ENCODE measurements at places on chromosomes 12 and 14.

DNA sequence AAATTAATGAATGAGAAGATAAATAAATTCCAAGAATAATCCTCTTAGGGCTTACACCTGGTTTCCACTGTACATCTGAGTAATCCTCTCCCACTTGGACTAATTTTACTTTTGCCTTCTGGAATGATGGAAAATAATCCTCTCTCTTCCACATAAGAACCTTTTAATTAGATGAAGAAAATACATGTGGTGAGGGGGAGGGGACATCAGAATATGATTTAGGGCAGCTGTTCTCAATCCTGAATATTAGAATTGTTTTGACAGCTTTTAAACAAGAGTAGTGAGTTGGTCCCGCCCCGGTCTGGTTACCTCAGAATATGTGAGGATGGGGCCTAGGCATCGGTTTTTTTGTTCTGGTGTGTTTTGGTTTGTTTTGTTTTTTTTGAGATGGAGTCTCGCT lies 51.5 kb downstream of the HECTD4 start:
- no peak for DNase-seq

GRCh38 chr14:71416392-71416791 lies 509.1 kb downstream of the PCNX1 start:
- DNase-seq: no peak

- DNase-seq: no peak
Measured at GRCh38 chr14:81200054-81200453, 20.7 kb downstream of the GTF2A1 start.

DNA sequence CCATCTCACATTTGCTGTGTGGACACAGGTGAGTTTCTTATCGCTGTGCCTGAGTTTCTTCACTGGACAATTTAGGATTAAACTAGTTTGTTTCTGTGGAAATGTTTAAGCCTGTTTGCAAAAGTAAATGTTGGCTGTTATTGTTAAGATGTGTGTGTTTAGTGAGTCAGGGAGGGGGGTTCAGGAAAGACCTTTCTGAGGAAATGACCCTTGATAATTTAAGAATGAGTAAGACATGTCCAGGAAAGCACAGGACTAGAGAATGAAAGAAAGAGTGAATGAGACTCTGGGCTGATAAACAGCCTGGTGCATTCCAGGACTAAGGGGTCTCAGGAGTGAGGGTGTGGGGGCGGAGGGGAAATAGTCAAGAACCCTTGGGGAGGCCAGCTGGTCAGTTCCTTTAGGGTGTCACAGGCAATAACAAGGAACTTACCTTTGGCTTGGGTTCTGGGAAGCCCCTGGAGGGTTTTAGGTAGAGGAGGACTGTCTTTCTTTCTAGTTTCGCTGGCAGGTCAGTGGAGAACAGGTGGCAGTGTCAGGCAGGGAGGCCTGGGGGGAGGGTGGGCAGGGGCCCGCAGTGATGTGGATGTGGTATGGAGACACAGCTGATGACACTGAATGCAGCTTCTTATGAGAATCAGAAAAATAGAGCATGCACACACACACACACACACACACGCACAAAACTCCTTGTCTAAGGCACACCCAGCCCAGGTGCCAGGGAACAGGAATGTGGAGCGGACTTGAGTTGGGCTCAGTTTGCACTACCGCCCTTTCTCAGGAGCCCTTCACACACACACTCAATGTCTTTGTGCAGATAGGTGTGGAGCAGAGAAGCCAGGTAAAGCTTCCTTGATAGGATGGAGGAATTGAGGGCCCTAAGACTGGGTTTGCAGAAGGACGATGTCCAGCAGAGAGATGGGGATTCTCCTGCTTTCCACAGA lies 1005.5 kb downstream of the VRK1 start:
- no peak for DNase-seq

- no peak for DNase-seq
Measured at GRCh38 chr14:94164685-94165431, 9.3 kb upstream of the PPP4R4 start.

DNA sequence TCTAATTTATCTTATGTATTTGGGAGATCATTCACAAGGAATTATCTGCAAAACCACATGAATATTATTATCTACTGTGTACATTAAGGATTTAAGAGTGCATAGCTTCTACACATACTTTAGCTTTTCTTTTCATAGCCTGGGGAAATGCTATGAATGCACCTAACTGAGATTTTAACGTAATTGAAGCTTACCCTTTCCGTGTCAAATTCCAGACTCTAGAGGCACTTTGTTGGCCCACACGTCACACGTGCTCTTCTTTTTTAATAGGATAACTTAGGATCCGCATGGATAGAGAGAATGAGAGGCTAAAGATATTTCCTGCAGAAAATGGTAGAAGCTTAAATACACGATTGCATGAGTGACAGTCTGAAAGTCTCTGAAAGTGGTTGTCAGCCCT lies 481.1 kb downstream of the PCNX1 start:
- DNase-seq: no peak

DNA sequence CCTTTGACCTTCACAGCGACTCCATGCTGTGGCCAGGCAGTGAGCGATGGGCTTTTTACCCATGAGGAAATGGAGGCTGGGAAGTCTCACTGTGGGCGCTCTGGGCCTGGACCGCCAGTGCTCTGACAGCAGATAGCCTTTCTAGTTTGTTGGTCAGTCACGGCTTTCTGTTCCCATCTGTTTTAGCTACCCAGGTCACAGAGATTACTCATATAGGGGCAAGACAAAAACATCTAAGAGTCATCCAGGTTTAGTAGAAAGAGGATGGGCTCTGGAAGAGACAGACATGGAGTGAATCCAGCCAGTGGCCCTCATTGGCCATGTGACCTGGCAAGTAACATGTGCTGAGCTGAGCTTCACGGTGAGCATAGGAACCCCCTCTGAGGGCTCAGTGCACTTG lies 68.6 kb downstream of the MARK3 start:
- no peak for DNase-seq

- DNase-seq: no peak
Measured at GRCh38 chr12:80195737-80196136, 96.4 kb downstream of the OTOGL start.

DNA sequence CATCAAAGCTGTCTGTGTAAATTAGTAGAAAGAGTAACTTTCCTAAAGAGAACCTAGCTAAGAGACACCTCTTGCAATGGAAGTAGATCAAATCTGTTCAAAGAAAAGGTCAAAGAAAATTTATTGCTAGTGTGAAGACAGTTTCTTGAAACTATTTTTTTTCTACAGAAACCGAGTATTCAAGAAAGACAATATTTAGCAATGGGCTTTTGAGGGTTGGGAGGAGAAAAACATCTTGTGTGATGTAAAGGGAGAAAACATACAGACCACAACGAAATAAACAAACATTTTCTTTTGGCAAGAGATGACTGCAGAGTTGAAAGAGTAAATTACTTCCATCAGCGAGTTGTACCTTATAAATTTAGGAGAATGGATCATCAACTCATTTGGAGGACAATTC lies 24.4 kb downstream of the NKX2-1 start:
- DNase-seq: no peak

DNA sequence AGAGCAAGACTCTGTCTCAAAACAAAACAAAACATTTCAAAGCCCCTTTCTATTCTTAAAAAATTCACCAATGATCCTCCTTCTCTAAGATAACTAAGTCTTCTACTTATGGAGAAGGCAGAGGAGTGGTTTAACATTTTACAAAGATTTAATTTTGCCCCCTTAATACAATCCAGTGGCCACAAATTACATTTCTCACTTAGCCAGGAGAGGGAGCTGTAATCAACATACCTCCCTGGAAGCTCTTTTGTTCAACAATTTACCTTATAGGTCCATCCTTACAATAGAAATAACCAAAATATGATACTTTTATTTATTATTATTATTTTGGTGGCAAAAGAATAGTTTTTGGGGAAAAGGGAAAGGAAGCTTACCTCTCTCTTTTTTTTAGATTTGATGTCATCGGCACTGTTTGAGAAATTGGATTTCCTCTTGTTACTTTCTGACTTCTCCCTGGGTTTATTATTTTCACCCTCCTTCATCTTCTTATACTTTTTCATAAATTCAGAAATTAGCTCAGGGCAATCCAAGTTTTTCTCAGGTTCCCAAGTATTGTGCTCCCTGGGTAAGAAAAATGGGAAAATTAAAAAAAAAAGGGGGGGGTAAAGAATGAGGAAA lies 28.1 kb downstream of the CBX5 start:
- DNase-seq: no peak

- no peak for DNase-seq
Measured at GRCh38 chr12:7877420-7877819, 4.7 kb upstream of the SLC2A14 start.

GRCh38 chr12:121430833-121431415 lies 31.0 kb downstream of the RNF34 start:
- no peak for DNase-seq

- no peak for DNase-seq
Measured at GRCh38 chr14:61516118-61516743, 179.1 kb upstream of the HIF1A start.

DNA sequence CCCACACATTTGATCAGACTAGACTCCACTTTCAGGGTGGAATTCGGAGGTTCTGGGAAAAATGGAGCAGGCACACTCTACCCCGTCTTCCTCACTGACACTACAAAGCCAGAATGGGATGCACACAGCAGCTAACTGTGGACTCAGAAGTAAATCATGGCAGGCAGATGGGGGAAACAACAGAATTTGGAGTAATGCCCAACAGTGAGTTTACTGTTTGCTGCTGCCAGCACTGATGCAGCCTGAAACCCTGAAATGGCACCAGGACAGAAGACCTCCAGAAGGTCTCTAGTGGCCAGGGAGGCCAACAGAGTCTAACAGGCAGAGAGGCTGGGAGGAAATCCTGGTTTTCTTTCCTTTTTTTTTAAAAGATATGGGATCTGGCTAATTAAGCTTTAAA lies 24.6 kb downstream of the KCTD10 start:
- no peak for DNase-seq

DNA sequence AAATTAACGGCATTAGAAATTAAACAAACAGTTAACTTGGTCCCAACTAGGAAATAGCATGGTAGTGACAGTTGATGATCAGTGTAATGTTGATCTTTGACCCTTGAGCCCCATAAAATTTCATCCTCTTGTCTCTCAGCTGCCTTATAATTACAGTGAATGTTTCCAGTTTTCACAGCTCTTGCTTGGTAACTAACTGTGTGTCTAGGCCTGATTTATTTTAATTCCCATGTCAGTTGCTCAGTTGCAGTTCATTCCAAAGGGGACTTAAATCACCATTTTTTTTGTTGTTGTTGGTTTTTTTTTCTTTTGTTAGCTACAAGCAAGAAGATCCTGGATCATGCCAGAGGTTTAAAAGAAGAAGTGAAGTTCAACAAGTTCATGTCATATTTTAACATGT lies 1883.7 kb upstream of the FLRT2 start:
- DNase-seq: no peak

DNA sequence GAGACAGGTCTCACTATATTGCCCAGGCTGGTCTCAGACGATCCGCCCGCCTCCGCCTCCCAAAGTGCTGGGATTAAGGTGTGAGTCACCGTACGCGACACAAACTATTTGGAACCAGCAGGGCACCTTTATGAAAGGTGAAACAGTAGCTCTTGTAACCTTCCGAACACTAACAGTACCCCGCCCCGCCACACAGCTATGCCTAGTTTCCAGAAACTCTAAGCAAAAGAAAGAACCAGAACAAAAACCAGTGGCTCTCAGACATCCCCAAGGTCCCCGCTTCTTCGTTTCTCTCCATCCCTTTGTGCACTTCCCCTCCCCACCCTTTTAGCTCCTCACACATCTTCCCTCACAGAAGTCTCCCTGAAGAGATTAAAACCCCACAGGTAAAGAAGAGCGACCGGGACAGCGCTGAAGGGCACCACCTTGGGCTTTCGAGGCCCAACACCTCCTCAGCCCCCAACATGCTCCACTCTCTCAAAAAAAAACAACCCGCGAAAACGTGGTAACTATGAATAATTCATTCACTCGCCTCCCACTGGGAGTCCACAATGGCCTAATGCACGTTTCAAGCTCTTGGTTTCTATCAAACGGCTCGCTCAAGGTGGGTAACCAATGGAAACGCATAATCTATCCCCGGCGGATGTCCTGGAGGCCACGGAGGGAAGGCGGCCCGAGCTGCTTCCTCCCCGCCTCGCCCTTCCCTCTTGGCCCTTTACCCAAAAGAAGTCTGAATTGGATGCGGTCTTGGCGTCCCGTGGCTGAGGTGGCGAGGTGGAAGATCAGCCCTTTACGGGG lies 877 bp downstream of the BAG5 start:
- DNase-seq: peak; percentile 30

- DNase-seq: no peak
Measured at GRCh38 chr12:110316861-110317260, 35.8 kb downstream of the ATP2A2 start.

DNA sequence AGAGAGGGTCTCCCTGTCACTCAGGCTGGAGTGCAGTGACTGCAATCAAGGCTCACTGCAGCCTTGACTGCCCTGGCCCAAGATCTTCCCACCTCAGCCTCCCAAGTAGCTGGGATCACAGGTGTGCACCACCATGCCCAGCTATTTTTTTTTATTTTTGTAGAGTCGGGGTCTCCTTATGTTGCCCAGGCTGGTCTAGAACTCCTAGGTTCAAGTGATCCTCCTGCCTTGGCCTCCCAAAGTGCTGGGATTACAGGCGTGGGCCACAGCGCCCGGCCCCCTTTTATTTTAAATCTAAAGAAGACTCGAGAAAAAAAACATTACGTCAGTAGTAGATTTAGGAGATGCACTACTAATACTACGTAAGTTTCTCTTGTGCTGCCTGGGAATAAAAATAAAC lies 14.3 kb downstream of the FOS start:
- DNase-seq: no peak

DNA sequence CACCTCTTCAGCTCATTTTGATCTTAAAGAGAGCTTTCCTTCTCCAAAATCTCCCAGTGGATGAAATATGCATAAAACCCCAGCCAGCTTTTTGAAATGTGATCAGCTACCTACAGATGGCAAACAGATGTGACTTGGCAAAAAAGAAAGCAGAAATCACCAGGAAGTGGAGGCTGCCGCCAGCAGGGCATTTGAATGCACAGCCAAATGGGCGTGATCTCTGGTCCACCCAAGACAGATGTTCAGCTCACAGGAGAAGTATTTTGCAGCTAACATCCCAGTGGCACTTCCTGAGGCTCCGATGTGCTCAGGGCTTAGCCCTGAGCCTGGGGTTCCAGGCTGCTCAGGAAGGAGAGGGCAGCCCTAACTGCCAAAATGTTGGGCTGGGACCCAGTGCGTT lies 78.3 kb downstream of the LGMN start:
- no peak for DNase-seq

GRCh38 chr14:105363847-105364708 lies 34.3 kb upstream of the TEX22 start:
- no peak for DNase-seq

DNA sequence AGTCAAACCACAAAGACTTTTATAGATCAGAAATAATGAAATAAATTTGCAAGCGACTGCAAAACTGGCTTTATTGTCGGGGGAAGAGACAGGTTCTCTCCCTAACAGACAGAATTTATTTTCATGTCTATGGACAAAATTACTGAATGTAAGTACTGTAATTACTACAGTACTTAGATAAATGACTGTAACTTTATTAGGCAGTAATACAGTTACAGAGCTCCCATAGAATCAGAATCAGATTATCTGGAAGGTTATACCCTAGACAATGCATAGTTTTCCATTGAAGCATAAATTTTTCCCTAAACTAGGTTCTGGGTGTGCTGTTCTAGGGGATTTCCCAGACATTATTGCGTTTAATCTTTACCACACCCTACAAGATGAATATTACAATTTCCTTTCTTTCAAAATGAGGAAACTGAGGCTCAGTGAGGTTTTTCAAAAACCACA lies 114.2 kb downstream of the C12orf75 start:
- DNase-seq: no peak

All from activated CD4-positive, alpha-beta T cell treated with anti-CD3 and anti-CD28 coated beads, Interleukin-2, amount 50 U/mL, for 24 hours (primary cell).